ENCODE measurements at places on chromosomes 5 and 9. TPM values are rescaled to one million over a fixed set of nuclear protein-coding genes. Genes with fewer than 3 reads are reported as not detected.
A peak's percentile ranks its signal among the peaks of the same experiment; 100 is the strongest.

Gene FAM153A
- polyA plus RNA-seq: 1.2 TPM

DNA sequence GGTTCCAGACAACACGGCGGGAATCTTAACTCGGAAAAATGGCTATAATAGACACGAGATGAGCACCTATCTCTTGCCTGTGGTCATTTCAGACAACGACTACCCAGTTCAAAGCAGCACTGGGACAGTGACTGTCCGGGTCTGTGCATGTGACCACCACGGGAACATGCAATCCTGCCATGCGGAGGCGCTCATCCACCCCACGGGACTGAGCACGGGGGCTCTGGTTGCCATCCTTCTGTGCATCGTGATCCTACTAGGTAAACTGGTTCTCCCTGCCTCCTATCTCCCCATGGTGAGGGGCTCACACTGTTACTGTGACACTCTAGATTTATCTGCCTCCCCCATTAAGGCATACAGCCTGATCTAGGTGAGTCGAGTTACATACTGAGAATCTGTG, 124.2 kb downstream of the CDH6 start:
- no peak for DNase-seq

DNA sequence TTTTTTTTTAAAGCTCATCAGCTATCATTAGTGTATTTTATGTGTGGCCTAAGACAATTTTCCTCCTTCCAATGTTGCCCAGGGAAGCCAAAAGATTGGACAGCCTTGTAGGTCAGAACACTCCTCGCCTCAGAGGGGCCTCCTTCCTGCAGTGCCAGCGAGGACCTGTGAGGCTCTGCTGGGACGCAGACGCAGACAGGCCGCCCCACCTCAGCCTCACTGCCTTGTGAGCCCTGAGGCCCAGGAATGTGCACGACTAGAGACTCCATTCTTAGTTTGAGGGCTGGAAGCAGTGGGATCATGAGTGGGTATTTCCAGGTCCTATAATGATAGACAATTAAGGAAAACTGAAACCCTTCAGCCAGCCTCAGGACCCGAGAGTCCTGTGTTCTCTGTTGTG, 85.4 kb downstream of the PJA2 start:
- DNase-seq: no peak

Gene DDX4
- polyA plus RNA-seq: not detected

Gene FNBP1
- polyA plus RNA-seq: 48.7 TPM

DNA sequence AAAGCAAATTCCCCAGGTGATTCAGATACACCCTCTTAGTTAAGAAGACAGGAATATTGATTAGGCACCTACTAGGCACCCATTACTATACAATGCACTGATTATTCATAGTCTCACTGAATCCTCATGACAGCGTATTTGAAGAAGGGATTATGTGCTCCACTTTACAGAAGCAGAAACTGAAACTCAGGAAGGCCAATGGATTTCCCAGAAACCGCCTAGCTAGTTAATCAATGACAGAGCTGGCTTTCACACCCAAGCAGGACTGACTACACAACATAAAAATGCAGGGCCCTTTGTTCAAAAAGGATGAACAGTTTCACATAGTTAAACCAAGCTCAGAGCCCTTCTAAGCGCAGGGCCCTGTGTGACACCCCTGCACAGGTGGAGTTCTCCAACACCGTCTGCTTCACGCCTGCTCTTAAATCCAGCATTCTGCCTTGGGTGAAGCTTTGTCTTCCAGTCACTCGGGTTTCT, 117.3 kb downstream of the TTLL11 start:
- peak; percentile 78 for DNase-seq

Gene PCDHA8
- 0.06 TPM for polyA plus RNA-seq

- no peak for DNase-seq
These were observed 406.9 kb downstream of the KDM4C start for GRCh38 chr9:7164440-7165330.

Gene SCGB3A2
- polyA plus RNA-seq: 0.41 TPM

Gene SPAAR
- polyA plus RNA-seq: 1.3 TPM

GRCh38 chr5:66744040-66744439, 147.8 kb downstream of the MAST4 start:
- no peak for DNase-seq

DNA sequence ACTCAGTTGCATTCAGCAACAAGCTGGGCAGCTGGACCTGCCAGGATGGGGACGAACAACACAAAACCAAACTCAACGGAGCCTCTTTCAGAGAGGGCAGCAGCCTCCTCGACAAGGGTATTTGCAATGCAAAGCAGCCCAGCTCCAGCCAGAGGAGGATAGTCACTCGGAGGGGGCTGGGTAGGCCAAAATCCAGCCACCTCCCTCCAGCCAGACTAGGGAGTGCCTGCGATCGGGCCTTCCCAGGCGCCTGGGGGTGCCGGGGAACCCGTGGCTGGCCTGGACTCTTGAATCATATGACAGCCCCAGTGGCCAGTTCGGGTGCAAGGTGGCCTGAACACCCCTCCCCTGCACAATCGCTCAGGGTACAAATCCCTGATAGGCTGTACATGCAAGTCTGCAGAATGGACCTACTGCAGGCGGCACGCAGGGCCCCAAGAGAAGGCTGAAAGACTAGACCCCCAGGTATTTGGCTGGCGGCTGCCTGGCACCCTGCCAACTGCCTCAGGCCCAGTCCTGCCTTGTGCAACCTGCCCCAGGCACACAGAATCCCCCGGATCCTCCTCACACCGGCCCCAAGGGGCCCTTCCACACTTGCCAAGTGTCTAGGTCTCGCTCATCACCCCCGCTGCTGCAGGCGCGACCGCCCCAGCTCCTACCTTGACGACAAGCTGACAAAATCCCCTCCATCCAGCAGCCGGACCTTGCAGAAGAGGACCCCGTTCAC, 1.3 kb downstream of the EEIG1 start:
- no peak for DNase-seq

Gene PCDHB10
- 4.8 TPM for polyA plus RNA-seq

DNA sequence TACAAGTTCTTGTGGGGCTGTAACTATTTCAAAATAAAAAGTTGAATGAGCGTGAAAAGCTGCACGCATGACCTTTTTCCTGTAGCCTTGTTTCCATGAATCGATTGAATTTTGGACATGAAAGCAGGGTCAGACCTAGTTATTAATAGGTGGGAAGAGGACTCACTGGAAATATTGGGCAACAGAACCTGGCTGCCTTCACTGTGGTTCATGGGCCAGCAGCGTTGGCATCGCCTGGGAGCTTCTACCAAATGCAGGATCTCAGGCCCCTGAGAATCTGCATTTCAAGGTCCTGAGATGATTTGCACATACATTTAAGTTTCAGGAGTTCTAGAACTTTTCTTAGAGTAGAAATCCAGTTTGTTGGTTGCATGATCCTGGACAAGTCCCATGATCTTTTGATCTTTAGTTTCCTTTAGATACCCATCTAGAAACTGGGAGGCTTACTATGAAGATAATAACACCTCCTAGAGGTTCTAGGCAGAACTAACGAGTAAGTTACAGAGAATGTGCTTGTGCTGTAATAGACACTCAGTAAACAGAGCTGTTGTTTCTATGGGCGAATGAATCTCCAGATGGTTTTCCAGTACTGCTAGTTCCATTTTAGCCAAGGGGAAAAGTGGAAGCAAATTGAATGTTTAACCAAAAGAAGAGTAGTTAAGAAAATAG, 12.4 kb downstream of the ANKRD33B start:
- DNase-seq: no peak

GRCh38 chr5:179146277-179146676, 86.1 kb downstream of the ZNF354C start:
- DNase-seq: no peak

DNA sequence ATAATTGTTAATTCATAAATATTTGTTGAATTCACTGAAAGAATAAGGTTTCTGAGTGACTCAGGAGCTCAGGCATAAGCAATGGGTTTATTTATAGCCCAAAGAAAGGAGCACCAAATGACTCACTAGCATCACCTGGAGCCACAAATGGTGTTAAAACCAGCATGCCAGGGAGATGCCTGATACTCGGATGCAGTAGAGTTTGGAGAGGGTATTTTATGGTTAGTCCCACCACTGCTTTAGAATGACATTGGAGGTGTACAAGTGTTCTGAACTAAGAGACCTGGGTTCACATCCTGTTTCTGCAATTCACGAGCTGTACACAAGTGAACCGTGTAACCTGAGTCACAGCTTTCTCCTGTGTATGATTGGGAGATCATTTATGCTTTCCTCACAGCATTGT, 25.2 kb downstream of the CCL28 start:
- DNase-seq: no peak

DNA sequence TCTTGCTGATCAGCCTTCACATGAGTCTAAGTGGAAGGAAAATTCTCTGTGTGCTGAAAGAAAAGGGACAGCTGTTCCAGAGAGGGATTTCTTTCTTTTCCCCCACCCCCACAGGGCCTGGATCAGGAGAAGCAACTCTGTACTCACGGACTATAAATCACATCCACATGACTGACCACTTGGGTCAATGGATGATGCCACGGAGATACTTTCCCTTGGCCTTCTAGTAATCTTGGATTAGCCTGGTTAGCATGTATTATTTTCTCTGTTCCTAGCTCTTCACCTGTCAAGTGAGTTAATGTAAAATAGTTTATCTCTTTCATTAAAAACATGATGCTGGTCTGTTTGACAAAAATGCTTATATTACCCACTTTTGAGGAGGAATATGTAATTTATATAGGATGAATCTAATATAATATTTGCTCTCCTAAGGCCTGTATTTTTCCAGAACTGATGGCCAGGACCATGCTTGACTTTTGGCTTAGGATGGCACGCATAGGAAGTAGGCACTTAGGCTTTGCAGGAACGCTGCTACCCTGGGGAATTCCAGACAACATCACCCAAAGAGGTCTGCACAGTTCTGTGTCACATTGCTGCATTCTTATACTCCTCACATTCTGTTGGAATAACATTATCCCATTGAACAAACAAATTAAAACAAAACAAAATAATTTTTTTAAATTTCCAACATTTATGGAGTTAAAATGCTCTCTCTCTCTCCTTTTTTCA, 892.1 kb downstream of the TLE1 start:
- peak; percentile 55 for DNase-seq

Gene NRG2
- 1.7 TPM for polyA plus RNA-seq

GRCh38 chr9:90999425-91000397, 198.1 kb downstream of the SYK start:
- no peak for DNase-seq

- no peak for DNase-seq
These were observed 366.8 kb downstream of the FAM170A start for GRCh38 chr5:119996128-119996527.

GRCh38 chr9:103821115-103821514, 273.0 kb upstream of the SMC2 start:
- no peak for DNase-seq

DNA sequence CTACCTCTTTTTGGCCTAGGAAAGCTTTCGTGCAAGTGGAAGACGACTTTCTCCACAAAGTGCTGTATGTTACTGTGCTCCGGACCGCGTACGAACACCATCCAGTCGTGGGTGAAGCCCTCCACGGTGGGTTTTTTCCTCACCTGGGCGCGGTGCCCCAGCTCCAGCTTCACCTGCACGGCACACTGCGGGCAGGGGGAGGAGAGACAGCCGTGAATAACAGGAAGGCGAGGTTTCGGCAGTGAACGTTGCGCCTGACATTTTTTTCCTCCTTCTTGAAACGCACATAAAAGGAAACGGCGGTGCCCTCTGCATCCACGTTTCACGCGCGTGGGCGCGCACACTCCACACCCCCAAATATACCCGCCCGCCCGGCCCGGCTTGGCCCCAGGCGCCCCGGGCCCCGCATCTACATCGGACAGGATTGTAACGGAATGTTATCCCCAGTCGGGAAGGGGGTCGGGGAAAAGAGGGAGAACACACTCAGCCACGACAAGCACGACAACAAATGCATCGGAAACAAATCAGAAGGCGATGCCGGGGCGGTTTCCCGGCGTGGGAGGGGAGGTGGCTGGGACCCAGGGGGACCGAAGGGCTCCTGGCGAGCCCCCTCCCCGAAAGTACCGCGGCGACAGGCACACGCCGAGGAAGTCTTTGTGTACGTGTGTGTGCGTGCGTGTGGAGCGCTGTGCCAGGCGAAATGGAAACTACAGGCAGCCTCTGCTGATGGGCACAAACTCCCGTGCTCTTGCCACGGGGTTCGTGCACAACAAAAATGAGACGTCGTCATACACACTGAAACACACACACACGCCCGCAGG, 1.4 kb downstream of the MLLT3 start:
- DNase-seq: no peak

Gene SGTB
- polyA plus RNA-seq: 9.3 TPM

GRCh38 chr9:81559197-81559596, 130.2 kb downstream of the TLE1 start:
- DNase-seq: no peak

DNA sequence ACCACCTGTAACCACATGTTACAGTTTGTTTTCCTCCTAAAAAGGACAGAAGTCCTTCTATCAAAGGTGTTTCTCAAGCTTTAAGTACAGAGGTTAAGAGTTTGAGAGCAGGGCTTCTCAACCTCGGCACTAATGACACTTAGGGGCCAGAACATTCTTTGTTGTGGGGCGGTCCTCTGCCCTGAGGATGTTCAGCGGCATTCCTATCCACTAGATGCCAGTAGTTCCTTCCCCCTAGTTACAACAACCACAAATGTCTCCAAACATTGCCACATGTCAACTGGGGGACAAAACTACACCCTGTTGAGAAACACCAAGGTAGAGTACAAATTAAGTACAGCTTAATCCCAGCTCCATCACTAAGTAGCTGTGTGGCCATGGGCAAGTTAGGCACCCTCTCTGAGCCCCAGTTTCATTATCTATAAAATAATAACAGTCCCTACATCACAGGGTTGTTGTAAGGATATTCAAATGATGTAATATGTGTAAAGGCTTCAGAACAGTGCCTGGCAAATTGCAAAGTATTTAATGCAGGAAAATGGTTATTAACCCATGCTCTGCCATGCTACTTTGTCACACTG, 44.6 kb downstream of the PIP5K1B start:
- no peak for DNase-seq

Data from renal cortex interstitium (tissue), 15 donors.